ENCODE measurements at places on chromosomes 3 and 15.

DNA sequence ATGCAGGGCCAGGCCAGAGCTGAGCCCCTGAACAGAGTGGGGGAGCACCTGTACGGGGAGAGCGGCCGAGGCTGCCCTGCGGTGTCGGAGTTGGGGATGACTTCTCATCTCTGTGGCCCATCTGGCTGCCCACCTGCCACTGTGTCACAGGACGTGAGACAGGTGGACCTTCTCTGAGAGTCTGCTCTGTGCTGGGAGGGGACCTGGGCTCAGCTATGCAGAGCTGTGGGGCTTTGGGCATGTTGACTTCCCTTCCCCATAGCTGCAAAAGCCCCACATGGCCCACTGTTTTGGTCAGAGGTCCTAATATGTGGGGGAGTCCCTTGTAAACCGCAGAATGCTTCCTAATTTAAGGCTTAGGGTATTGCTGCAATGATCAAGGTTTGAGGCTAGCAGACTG, 68.0 kb upstream of the TRPM1 start:
- DNase-seq: no peak

- no peak for DNase-seq
These were observed 46.3 kb downstream of the DGKG start for GRCh38 chr3:186315581-186316354.

DNA sequence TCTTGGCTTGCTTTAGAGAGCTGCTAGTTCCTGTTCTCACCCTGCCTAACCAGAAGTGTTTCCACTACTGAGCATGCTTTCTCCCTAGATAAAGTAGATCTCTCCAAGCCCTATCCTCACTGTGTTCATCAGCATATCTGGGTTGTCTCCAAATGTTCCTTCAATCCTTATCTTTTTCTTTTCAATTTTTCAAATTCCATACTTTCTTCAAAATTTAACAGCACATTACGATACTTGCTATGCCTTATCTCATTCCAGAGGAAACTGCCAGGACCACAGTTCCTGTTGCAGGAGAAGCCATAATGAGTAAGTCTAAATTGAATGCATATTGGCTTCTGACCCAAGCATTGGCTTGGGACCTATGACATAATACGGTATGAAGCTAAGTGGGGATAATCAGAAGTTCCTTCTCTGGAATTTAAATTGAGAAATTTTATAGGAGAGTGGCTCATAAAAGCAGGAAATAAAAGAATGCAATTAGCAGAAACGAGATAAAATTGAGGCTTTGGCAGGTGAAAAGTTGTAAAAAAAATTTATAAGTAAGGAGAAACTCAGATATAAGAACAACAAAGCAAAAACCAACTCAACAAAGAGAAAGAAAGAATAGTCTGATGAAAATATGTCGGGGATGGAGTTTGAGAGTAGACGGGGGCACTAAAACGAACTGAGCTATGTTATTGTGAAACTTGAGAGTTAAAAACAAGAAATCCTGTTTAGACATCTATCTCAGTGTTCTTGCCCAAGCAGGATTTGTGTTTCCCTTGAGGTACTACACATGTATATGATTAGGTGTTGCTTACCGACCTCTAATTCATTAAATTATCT, 631.7 kb upstream of the CCDC54 start:
- no peak for DNase-seq

GRCh38 chr3:72567474-72567873, 280.8 kb downstream of the SHQ1 start:
- no peak for DNase-seq

DNA sequence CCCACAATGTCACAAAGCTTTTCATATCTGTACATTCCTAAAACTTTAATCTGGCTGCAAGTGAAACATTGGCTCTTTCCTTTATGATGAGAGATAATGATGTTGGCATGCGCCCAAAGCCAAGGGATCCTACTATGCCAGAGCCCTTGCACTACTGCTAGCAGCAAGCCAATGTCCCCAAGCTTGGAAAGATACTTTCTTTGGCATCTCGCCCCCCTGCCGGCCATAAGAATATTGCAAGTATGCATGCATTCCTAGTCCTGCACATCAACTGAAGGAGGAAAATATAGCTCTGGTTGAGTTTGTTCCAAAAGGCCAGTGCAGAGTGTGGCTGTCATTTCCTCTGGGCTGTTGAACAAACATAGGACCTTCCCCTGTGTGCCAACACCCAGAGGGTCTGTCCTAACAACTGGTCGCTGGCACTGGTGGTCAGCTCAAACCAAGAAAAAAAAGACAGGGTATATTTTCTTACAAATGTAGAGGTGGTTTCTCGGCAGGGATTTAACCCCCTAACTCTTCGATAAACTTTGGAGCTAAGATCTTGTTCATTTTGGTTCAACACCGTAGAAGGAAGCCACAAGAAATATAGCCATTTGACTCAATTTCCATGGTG, 120.9 kb upstream of the ZBED2 start:
- no peak for DNase-seq

- no peak for DNase-seq
These were observed 150.2 kb downstream of the DNAJB8 start for GRCh38 chr3:128316481-128316891.

GRCh38 chr15:56468401-56468800, 3.5 kb upstream of the MNS1 start:
- no peak for DNase-seq

GRCh38 chr15:58457466-58457965, 25.7 kb downstream of the LIPC start:
- DNase-seq: no peak

DNA sequence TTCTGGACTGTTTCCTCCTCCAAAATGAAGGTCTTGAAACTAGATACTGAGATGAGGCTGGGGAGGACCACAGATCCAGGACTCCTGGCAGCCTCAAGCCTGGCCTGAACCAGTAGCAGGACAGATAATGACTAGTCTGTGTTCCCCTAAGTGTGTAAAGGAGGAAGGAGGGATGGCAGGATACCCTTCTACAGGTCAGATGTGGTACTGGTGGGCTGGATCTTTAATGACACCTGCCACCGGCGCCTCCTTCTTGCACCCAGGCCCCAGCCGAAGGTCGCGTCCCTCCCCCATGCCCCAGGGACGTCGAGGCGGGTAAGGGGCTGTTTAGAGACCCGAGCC, 556 bp downstream of the USP19 start:
- DNase-seq: no peak

DNA sequence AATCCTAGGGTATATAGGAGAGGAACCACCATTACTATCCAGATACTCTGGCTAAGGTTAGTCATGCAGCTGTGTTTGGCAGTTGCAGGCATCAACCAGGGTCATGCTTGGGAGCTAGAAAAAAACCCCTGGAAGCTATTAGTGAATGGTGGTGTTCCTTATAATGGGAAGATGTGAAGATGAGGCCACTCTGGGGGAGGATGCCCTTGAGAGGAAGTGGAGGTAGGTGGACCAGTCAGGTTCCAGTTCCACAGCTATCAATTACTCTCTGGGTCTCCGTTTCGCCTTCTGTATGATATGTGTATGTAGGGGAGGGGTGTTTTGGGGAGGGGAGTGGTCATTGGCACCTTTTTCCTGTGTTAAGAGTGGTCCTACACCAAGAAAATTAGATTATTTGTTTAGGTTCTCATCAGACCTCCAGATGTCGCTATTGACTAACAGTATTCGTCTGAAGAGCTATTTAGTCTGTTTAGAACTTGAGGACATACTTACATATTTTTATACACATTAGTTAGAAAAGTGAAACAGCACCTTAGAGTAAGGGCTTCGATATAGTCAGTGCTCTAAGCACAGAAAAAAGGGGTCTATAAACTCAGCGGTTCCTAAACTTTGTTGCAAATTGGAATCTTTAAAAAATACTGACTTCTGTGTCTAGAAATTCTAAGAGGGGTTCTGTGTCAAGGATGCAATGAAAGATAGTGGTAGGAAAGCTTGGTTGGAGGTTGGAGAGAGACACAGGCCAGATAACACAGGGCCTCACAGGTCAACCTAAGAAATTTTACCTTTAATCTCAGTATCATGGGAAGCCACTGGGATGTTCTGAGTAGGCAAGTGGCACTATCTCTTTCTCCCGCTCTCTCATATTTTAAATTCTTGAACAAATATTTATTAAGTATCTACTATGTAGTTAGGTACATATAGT, 9.1 kb upstream of the HPS3 start:
- no peak for DNase-seq
